ENCODE measurements at places on chromosomes 16 and 17.
A peak's percentile ranks its signal among the peaks of the same experiment; 100 is the strongest.

GRCh38 chr17:50426814-50427787 is 1.1 kb downstream of the ACSF2 start:
- DNase-seq, result peak; percentile 35

DNA sequence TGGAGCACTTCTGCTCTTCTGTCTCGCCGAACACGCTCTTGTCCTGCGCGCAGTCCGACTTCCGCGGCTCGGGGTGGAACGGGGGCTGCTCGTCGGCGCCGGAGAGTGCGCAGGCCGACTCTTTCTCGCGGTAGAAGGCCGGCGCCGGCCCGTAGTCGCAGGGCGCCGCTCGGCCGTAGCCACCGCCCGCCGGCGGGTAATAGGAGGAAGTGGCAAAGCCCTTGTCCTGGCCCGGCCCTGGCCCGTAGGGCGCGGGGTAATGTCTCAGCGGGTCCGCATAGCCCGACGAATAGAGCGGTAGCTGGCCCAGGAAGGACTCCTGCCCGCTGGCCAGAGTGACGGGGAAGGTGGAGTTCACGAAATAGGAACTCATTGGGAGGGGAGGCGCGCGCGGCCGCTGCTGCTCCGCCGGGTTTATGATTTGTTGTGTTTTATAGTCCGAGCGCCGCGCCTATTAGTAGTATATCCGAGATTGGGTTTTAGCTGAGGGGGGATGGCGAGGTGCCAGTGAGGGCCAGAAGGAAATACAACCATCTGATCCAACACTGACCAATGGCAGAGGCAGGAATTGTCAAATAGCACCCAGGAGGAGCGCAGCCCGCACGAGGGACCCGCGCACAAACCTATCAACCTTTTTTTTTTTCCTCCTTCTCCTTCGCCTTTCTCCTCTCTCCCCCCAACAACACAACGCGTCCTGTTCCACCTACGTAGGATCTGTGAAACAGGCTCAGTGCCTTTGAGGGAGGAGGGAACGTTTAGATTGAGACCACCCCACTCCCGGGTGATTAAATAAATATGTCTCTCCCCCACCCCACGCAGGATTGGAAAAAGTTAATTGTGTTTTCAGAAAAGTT is 4.4 kb upstream of the HOXB5 start:
- no peak for DNase-seq

DNA sequence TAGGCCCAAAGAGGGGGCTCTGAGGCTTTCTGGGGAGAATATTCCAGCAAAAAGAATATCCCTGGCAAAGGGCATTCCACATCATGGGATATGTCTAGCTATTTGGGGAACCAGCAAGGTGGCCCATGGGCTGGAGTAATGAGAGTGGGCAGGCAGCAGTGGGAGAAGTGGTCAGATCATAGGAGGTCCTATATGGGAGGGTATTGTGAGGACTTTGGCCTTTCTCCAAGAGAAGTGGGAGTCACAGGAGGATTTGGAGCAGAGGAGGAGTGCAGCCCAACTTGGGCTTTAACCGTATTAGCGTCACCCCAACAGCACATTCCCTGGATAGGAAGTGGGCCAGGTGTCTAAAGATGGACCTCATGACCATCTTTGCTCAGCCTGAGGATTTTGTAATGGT is 151.4 kb downstream of the ENGASE start:
- DNase-seq, result no peak

DNA sequence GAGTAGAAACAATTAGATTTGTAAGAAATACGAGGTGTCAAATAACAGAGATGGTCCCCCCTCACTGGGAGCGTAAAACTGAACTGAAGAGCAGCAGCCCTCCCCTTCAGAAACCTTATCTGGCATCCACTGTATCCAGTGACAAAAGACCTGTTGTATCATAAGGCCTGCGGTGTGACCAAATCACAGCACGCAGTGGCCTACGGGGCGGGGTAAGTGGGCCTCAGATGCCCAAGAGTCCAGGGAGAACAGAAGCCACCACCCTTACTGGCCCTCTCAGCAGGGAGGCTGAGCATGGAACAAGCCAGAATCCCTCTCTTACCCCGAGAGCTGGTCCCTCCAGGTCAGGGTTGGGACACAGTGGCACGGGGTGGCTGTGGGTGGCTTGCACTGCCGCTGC is 5.5 kb downstream of the JMJD6 start:
- no peak for DNase-seq

GRCh38 chr16:8874388-8874787 is 5.6 kb upstream of the CARHSP1 start:
- DNase-seq, result no peak

GRCh38 chr17:40168262-40168832 is 8.9 kb upstream of the RAPGEFL1 start:
- DNase-seq, result peak; percentile 53

GRCh38 chr17:42814633-42815399 is 9.3 kb downstream of the BECN1 start:
- DNase-seq, result no peak

- DNase-seq, result no peak
Measured at GRCh38 chr17:6479622-6480302, 35.5 kb downstream of the PIMREG start.

GRCh38 chr16:67917852-67918236 is 13.8 kb downstream of the CTRL start:
- DNase-seq, result no peak

GRCh38 chr17:65885541-65886312 is 306.2 kb downstream of the CEP112 start:
- no peak for DNase-seq

DNA sequence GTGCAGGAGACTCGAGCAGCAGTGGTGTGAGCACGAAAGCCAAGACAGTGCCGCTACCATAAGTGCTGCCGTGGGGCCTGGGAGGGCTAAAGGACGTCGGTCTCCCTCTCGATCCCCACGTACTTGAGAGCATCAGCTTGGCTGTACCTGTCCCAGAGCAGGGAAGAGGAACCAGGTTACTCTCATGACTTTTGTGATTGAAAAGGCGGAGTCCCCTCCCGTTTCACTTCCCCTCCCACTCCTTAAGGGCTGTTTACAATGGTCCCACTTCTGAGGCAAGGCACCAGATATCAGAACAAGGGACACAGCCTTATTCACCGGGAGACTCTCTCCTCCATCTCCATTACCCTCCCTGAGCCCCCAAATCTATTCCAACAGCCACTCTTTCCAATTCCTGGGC is 20.1 kb downstream of the CNTNAP1 start:
- DNase-seq, result no peak

DNA sequence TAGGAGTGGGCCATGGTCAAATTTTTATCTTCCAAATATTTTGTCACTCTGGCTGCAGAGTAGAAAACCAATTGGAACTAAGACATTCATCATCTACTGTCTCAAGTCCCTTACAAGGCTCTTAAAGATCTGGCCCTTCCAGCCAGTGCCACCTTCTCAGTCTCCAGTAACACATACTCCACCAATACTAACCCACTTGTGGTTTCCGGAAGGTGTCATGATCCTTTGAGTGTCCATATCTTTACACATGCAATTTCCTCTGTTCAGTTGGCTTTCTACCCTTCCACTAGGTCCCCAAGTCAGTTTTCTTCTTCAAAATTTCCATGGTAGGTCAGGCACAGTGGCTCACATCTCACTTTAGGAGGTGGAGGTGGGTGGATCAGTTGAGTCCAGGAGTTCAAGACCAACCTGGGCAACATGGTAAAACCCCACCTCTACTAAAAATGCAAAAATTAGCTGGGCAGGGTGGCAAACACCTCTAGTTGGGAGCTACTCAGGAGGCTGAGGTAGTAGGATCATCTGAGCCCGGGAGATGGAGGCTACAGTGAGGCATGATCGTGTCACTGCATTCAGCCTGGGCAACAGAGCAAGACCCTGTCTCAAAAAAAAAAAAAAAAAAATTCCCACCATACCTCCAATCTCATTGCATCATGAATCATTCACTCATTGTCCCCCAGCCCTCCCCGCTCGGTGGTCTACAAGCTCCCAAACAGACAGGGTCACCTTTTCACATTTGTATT is 6.0 kb upstream of the GRB2 start:
- peak; percentile 18 for DNase-seq

DNA sequence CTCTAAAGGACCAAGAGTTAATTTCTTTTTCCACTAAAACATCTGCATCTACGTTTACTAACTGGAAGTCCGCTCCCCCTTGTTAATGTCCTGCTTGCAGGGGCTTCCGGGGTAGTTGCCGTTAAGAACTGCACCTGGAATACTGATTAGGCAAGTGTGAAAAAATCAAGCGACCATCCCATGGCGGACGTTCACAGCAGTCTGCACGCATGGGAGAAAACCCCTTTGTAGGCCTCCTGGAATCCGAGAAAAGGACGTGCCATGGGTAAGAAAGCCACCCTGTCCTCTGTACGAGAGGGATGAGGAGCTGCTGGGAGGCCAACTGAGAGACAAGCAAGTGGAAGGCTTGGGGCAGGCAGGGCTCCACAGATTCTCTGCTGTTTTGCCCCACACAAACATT is 14.9 kb downstream of the SNN start:
- no peak for DNase-seq

- no peak for DNase-seq
Measured at GRCh38 chr16:20610892-20611349, 34.8 kb upstream of the ACSM2B start.

- DNase-seq, result no peak
Measured at GRCh38 chr17:1820528-1821252, 9.0 kb downstream of the SMYD4 start.

GRCh38 chr17:27990100-27990499 is 52.4 kb upstream of the NLK start:
- no peak for DNase-seq

Data from activated CD4-positive, alpha-beta T cell treated with anti-CD3 and anti-CD28 coated beads, Interleukin-2, amount 10 ng/mL, durations not matched to agents 7 days and 5 days (primary cell).